ENCODE measurements at places on chromosomes 7 and 10. TPM values are rescaled to one million over a fixed set of nuclear protein-coding genes. Genes with fewer than 3 reads are reported as not detected.

GRCh38 chr7:6612819-6613218 lies 2.6 kb upstream of the ZNF853 start:
- no peak overlapping the region for H3K27ac ChIP-seq
- H3K4me1 ChIP-seq, result peaks cover 4% of the 10 kb centered on the region
- peaks cover 29% of the 10 kb centered on the region for H3K27me3 ChIP-seq

- H3K27me3 ChIP-seq, result no peaks in the 10 kb centered on the region
- no peak overlapping the region for H3K4me3 ChIP-seq
- peaks cover 7% of the 10 kb centered on the region for H3K4me1 ChIP-seq
- DNase-seq, result no peak
Observed at GRCh38 chr10:63547628-63548360, 26.6 kb downstream of the REEP3 start.

- DNase-seq, result no peak
- no peaks in the 10 kb centered on the region for H3K36me3 ChIP-seq
- H3K4me3 ChIP-seq, result no peak overlapping the region
Observed at GRCh38 chr10:125482108-125482507, 200.9 kb downstream of the TEX36 start.

DNA sequence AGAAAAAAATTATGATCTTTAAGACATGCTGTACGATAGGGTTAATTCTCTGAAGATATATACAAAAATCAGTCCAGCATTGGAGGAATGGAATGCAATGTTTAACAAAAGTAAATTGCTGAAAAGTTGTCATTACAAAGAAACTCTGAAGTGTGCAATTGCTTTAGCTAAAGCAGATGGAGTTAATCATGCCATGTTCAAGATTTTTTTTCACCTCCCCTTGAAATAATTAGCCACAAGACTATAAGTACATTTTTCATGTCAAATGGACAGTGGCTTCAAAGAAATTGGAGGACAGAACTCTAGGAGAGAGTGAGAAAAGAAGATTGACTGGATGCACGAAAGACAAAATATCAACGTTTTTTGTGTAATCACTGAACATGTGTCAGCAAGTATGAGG lies 63.1 kb upstream of the MEOX2 start:
- no peaks in the 10 kb centered on the region for H3K27me3 ChIP-seq
- H3K27ac ChIP-seq, result no peak overlapping the region
- no peak overlapping the region for H3K4me3 ChIP-seq
- no peak for DNase-seq
- H3K4me1 ChIP-seq, result no peaks in the 10 kb centered on the region

DNA sequence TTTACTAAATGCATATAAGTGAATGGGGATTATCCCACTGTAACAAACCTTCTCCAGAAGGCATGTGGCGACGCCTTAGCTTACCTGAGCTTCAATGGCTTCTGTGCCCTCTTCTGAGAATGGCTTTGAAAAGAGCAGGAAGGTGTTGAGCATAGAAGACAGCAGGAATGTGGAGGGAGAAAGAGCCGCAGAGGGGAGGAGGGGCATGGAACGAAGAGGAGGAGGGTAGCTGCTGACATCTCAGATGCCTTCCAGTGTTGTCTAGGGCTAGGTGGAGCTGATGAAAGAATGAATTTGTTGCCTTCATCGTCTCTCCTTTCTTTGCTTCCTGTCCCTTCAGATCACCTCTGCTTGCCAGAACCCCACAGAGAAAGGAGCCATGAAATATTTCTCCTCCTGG lies 86.2 kb downstream of the ITIH5 start:
- H3K4me3 ChIP-seq, result no peak overlapping the region
- no peak for DNase-seq
- no peaks in the 10 kb centered on the region for H3K27me3 ChIP-seq
- H3K36me3 ChIP-seq, result no peaks in the 10 kb centered on the region
- no peaks in the 10 kb centered on the region for H3K4me1 ChIP-seq
- no peak overlapping the region for H3K27ac ChIP-seq

GRCh38 chr7:99002827-99003212 lies 124.5 kb downstream of the TRRAP start:
- no peak overlapping the region for H3K4me3 ChIP-seq
- no peaks in the 10 kb centered on the region for H3K27me3 ChIP-seq
- peaks cover 55% of the 10 kb centered on the region for H3K36me3 ChIP-seq
- H3K4me1 ChIP-seq, result no peaks in the 10 kb centered on the region

ZPBP gene
- total RNA-seq, result not detected

RBM20 gene
- not detected for total RNA-seq
